ENCODE measurements at places on chromosomes 12 and 14.
A peak's percentile ranks its signal among the peaks of the same experiment; 100 is the strongest.

GRCh38 chr14:95979339-95980042 is 59.7 kb upstream of the C14orf132 start:
- no peak for DNase-seq

GRCh38 chr12:10794222-10794621 is 8.2 kb downstream of the TAS2R7 start:
- no peak for DNase-seq

- DNase-seq, result peak; percentile 15
Measured at GRCh38 chr12:15276088-15276698, 46.1 kb upstream of the PTPRO start.

- no peak for DNase-seq
Measured at GRCh38 chr14:100051103-100051502, 14.1 kb upstream of the EVL start.

GRCh38 chr14:54457609-54457996 is 16.4 kb upstream of the CNIH1 start:
- no peak for DNase-seq

- no peak for DNase-seq
Measured at GRCh38 chr12:115570069-115570777, 707.3 kb downstream of the MED13L start.

GRCh38 chr14:63163306-63163705 is 40.9 kb upstream of the RHOJ start:
- no peak for DNase-seq

DNA sequence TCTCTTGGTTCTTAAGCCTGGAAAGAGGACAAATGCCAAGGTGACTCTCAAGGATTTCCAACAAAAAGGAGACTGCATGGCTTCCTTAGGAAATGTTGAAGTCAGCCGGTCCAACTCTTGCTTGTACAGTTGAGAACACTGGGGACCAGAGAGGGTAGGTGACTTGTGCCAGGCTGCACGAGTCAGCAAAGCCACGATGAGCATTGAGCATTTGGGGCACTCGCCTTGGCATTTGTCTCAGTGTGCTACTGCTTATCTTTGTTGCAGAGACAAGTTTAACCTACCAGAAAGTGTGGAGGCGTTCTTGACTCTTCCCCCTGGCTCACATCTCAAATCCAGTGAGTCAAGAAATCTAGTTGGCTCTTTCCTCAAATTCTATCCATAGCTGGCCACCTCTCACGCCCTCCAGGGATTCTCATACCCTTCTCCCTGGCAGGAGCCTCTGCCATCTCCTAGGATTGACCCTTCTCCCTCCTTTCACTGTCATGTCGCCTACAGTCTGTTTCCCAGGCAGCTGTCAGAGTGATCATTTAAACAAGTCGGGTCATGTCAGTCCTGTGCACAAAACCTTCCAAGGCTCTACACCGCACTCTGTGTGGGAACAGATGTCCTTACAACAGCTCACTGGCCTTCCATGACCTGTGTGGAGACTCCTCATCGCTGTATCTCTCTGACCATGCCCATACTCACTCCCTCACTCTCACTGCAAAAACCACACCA is 17.2 kb upstream of the KRT83 start:
- no peak for DNase-seq

GRCh38 chr12:116323406-116324386 is 46.2 kb upstream of the MED13L start:
- DNase-seq, result no peak

- peak; percentile 12 for DNase-seq
Measured at GRCh38 chr14:58171090-58171489, 19.1 kb upstream of the ARMH4 start.

DNA sequence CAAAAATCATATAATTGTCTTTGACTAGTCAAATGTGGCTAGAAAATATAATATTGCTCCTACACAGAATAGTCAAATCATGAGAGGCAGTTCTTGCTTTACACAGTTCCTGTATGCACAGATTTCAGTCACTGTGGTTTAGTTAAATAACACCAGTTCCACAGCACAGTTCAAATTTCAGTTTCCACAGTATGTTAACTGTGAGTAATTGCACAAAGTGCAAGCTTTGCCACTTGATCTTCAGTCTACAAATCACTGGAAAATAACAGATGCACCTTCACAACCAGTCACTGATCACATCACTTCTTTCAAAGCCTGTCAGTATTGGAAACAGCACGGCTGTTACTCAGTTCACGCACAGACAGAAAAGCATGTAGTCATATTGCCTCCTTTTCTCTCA is 38.7 kb downstream of the KCNH5 start:
- DNase-seq, result no peak

DNA sequence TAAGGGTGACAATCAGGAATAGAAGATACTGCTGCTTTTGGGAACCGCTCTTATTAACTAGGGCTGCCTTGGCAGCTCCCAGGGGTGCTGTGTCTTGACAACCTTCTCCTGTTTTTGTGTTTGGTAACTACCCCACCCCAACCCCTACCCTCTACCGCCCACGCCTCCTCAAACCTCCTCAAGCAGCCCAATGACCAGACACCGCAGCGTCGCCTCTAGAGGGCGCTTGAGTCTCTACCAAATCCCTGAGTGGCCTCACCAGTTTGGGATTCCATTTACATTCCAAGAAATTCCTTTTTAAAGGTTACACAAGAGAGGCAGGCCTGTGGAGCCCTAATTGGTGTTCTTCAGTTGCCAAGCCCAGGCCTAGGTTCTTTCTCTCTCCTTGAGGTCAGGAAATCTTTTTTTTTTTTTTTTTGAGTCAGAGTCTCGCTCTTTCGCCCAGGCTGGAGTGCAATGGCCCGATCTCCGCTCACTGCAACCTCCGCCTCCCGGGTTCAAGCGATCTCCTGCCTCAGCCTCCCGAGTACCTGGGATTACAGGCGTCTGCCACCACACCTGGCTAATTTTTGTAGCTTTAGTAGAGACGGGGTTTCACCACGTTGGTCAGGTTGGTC is 72.4 kb upstream of the USP44 start:
- peak; percentile 13 for DNase-seq

GRCh38 chr14:104685998-104686610 is 3.3 kb upstream of the INF2 start:
- no peak for DNase-seq

GRCh38 chr12:107597695-107598410 is 87.7 kb upstream of the PWP1 start:
- no peak for DNase-seq

- DNase-seq, result no peak
Measured at GRCh38 chr14:104026024-104026423, 59.5 kb upstream of the ASPG start.

GRCh38 chr12:96719660-96720362 is 187.2 kb upstream of the NEDD1 start:
- peak; percentile 50 for DNase-seq

DNA sequence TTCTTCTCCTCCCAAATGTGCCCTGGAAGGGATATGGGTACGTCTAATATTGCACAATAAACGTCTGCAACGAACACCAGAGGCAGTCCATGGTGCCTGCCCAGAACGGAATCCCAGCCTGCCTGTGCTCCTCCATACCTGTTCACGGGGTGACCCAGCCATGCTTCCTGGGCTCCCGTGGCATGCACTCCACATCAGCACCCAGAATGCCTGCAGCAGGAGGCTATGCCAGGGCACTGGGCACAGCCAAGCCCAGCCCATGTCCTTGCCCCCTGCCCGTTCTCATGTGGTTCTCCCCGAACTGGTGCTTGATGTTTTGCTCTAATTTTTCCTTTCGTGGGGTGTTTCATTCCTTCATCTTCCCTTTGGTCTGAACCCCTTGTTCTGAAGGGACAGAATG is 404.3 kb downstream of the BCL11B start:
- DNase-seq, result no peak

DNA sequence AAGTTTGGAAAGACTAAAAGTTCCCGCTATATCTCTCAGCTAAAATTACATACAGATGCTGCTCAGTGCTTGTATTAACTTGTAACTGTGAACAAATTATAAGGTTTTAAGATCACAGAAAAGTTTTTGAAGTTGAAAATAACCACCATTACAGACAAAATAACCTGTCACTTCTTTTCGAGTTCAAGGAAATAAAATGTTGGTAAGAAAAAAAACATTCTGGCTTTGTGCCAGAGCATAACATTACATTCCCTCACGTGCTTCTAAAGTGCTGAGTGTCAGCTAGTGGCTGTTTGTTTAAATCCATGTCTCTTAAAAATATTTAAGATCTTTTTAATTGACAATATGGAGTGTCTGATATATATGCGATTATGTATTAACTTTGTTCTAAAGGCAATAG is 27.2 kb upstream of the ADAMTS20 start:
- no peak for DNase-seq

GRCh38 chr14:101797856-101798255 is 36.3 kb downstream of the PPP2R5C start:
- DNase-seq, result no peak

DNA sequence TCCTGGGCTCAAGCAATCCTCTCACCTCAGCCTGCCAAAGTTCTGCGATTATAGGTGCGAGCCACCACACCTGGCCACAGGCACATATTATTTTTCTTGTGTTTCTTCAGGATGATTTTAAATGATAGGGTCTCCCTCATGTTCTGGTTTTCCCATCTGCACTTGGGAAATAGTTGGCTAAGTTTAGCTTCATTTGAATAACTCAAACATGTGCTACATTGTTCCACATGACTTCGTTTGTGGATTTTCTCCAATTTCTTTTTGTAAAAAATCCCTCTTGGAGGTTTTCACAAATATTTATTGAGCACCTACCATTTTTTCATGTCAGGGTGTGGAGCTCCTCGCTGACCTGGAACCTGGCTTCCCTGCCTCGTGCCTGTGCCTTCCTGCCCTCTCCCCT is 55.2 kb upstream of the GNPNAT1 start:
- no peak for DNase-seq

GRCh38 chr12:66403746-66404145 is 101.5 kb downstream of the HELB start:
- DNase-seq, result no peak

- no peak for DNase-seq
Measured at GRCh38 chr12:125340791-125341190, 275.6 kb downstream of the AACS start.

DNA sequence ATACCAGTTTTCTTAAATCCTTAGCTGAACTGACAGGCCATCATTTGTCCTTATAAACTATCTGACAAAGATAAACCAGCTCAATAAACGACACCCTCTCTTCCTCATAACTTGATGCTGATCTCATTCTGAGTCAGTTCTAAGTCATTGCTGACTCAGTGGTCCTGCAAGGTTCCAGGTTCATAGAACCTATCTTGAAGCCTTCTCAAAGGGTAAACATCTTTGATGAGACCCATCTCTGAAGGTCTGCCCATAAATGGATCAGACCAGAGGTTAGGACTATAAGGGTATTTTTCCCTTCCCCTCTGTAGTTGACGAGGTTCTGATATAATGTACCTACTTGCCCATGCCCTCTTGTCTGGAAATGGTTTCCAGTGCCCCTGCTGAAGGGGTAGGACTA is 11.9 kb downstream of the NAA25 start:
- DNase-seq, result no peak

DNA sequence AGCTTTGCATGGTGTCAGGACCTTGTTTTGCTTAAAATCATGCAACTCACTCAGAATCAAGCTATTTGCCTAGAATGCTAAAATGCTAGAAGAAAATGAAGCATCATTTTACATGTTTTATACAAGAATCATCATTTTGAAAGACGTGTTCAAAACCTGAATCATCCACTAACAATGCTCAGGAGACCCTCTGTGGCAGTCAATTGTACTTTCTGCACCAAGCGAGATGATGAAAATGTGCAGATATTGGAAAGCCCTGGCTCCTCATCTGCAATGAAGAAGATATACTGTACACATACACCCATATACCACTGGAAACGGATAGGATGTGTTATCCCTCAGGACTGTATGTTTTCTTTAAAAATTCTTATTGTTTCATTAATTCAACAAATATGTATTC is 92.7 kb downstream of the DYRK2 start:
- DNase-seq, result no peak

DNA sequence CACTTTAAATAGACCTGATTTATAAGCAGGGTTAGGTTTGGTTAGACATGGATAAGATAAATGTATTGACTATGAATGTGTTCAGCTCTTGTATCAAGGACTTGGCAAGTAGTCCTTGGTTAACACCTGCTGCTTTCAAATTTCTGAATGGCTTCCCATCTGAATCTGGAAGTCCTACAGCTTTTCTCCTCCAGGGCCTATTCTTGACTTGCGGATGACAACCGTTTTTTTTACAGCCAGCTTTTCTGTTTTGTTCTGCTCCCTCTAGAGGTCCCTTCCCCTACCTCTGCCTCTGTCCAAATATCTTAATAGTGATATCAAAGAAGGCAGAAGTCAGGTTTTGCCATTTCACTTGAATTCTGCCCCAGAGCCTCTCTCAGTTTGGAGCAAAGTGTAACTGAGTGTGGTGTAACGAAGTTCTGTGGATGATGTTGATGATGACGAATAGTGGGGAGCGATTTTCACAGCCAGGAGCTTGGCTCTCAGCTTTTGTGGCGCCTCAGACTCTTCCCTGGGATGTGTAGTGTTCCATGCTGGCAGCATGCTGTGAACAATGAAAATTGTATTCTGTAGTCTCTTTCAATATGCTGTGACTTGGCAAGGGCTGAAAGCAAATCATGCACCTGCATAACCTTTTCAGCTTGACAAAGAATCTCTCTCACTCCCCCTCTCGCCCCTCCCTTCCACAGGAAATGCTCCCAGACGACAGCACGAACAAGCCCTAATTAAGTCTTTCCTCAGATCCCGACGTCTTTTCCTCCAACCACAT is 5.0 kb upstream of the SLC4A8 start:
- no peak for DNase-seq

GRCh38 chr12:102026728-102027127 is 35.1 kb downstream of the WASHC3 start:
- DNase-seq, result no peak

GRCh38 chr14:88852632-88853031 is 28.2 kb downstream of the TTC8 start:
- no peak for DNase-seq

GRCh38 chr12:114404926-114405518 is 922 bp downstream of the TBX5 start:
- DNase-seq, result no peak

GRCh38 chr12:30687265-30687986 is 8.2 kb downstream of the IPO8 start:
- no peak for DNase-seq

GRCh38 chr14:54177019-54177418 is 219.8 kb upstream of the CDKN3 start:
- no peak for DNase-seq

- DNase-seq, result no peak
Measured at GRCh38 chr14:60514378-60514740, 5.4 kb downstream of the SIX6 start.

- DNase-seq, result no peak
Measured at GRCh38 chr12:19964549-19964948, 403.8 kb upstream of the PDE3A start.

- no peak for DNase-seq
Measured at GRCh38 chr12:47707355-47707754, 1.5 kb upstream of the RPAP3 start.

GRCh38 chr12:54060975-54061778 is 7.5 kb downstream of the HOXC4 start:
- no peak for DNase-seq

DNA sequence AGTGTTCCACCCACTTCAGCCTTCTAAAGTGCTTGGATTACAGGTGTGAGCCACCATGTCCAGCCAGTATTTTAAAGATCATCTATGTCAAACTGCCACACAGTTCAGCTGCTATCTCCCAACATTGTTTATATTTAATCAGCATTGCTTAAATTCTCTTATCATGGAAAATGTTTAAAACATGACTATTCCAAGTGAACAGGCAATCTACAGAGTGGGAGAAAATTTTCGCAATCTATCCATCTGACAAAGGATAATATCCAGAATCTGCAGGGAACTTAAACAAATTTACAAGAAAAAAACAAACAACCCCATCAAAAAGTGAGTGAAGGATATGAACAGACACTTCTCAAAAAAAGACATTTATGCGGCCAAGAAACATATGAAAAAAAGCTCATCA is 69.4 kb upstream of the NAV3 start:
- DNase-seq, result no peak
